Activated naive CD4-positive, alpha-beta T cell treated with anti-CD3 and anti-CD28 coated beads, Interleukin-2, amount 10 ng/mL, durations not matched to agents 7 days and 5 days (primary cell): ENCODE measurements at places on chromosomes 7 and 10.

DNA sequence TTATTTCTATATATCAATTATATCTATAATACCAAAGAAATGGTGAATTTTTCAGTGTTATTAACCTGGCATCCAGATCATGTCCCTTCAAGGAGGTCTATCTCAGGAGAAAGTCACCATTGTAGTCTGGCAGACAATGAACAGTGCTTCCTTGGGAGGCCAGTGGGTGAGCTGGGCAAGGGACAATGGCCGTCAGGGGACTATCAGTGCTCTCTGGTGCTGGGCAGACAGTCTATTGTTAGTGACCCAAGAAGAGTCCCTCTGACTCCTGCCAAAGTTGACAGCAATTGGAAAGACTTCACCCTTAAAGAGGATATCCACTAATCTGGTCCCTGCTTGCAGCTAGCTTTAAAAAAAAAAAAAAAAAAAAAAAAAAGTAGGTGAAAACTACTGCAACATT is 7.1 kb downstream of the JAZF1 start:
- peaks cover 4% of the 10 kb centered on the region for H3K4me1 ChIP-seq
- peaks cover under 1% of the 10 kb centered on the region for H3K27me3 ChIP-seq
- H3K27ac ChIP-seq, result no peak overlapping the region
- H3K36me3 ChIP-seq, result no peaks in the 10 kb centered on the region
- no peak overlapping the region for H3K4me3 ChIP-seq

GRCh38 chr10:123862421-123863182 is 29.0 kb downstream of the CPXM2 start:
- no peaks in the 10 kb centered on the region for H3K27me3 ChIP-seq
- no peaks in the 10 kb centered on the region for H3K36me3 ChIP-seq
- no peak overlapping the region for H3K27ac ChIP-seq

- DNase-seq, result no peak
- no peak overlapping the region for H3K4me3 ChIP-seq
- no peaks in the 10 kb centered on the region for H3K36me3 ChIP-seq
Measured at GRCh38 chr10:48575901-48576300, 29.0 kb downstream of the ARHGAP22 start.

GRCh38 chr10:34715511-34716187 is 99.4 kb downstream of the PARD3 start:
- no peaks in the 10 kb centered on the region for H3K36me3 ChIP-seq
- peaks cover 3% of the 10 kb centered on the region for H3K4me1 ChIP-seq
- no peak overlapping the region for H3K4me3 ChIP-seq
- H3K27ac ChIP-seq, result no peak overlapping the region

DNA sequence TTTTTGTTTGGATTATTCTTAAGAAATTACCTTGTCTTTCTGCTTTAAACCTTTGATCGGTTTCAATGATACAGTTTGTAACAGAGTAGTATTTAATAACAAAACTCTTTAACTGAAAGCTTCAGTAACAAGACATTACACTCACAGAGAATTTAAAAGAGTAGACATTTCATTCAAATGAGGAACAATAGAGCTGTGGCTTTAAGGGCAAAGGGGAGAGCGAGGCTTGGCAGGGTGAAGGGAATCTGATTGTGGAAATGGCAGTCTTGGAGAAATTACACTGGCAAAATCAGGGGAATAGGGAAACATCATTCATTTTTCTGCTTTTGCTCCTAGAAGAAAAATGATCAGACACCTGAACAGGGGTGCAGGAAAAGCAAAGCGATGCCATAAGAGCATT is 5.1 kb upstream of the HIPK2 start:
- no peak for DNase-seq
- no peak overlapping the region for H3K27ac ChIP-seq
- no peaks in the 10 kb centered on the region for H3K36me3 ChIP-seq
- peaks cover 37% of the 10 kb centered on the region for H3K27me3 ChIP-seq

- H3K36me3 ChIP-seq, result no peaks in the 10 kb centered on the region
- no peak overlapping the region for H3K4me3 ChIP-seq
- H3K27me3 ChIP-seq, result no peaks in the 10 kb centered on the region
- H3K4me1 ChIP-seq, result no peaks in the 10 kb centered on the region
- DNase-seq, result no peak
- no peak overlapping the region for H3K27ac ChIP-seq
Measured at GRCh38 chr7:78296046-78296597, 497.5 kb downstream of the PHTF2 start.

DNA sequence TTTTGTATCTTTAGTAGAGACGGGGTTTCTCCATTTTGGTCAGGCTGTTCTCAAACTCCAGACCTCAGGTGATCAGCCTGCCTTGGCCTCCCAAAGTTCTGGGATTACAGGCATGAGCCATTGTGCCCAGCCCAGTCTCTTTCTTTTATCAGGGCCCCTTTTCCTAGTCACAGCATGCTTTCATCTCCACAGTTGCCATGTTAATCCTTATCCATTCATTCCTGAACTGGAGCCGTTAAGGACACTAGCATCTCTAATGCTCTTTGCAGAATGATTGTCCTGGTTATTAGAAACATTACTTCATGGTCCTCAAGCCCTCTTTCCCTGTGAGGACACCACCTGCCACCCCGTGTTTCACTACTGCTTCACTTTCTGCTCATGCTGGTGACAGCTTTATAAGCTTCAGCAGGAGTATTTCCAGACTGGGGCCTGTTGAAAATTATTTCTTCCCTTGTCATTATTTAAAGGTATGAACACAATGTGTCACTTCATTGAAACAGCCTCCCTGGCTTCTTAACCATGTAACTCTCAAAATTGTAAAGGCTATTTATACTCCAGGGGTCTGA is 313.9 kb downstream of the BMPER start:
- no peak overlapping the region for H3K4me3 ChIP-seq
- H3K36me3 ChIP-seq, result no peaks in the 10 kb centered on the region
- DNase-seq, result no peak
- H3K4me1 ChIP-seq, result no peaks in the 10 kb centered on the region

GRCh38 chr7:90175667-90176066 is 21.4 kb downstream of the STEAP1 start:
- H3K27me3 ChIP-seq, result no peaks in the 10 kb centered on the region
- no peak overlapping the region for H3K4me3 ChIP-seq
- no peak overlapping the region for H3K27ac ChIP-seq
- DNase-seq, result no peak

DNA sequence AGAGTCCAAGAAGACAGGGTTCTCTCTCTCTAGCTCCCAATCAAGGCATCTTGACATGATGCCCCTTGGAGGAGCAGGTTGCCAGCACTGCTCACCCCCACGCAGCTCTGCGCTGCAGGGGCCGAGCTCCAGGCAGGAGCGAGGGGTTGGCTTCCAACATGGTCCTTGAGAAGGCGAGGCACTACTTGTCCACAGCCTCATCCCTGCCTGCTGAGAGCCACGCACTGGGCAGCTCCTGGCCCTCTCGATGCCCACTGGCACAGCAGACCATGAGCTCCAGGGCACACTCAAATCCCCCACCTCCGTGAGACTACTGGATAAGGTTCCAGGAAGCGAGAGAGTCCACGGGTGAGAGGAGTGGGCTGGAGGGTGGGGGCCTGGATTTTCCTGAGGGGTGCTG is 31.1 kb downstream of the RAMP3 start:
- DNase-seq, result no peak
- no peaks in the 10 kb centered on the region for H3K36me3 ChIP-seq

- H3K4me1 ChIP-seq, result peaks cover 16% of the 10 kb centered on the region
- no peaks in the 10 kb centered on the region for H3K27me3 ChIP-seq
- no peak overlapping the region for H3K4me3 ChIP-seq
- no peak overlapping the region for H3K27ac ChIP-seq
Measured at GRCh38 chr7:37013771-37014170, 289.5 kb upstream of the AOAH start.
